NCI-H446 (cell line): ENCODE measurements at places on chromosomes 5 and 9.
A peak's percentile ranks its signal among the peaks of the same experiment; 100 is the strongest.

GRCh38 chr5:111977436-111977829, 220.4 kb upstream of the NREP start:
- no peak for DNase-seq

GRCh38 chr9:16675131-16675530, 195.3 kb downstream of the BNC2 start:
- no peak for DNase-seq

GRCh38 chr9:19022206-19022605, 10.8 kb downstream of the SAXO1 start:
- DNase-seq = no peak

- DNase-seq = peak; percentile 42
These were observed 108.5 kb downstream of the EBF1 start for GRCh38 chr5:158990979-158991775.

GRCh38 chr5:117262572-117263131, 688.0 kb upstream of the SEMA6A start:
- peak; percentile 29 for DNase-seq

DNA sequence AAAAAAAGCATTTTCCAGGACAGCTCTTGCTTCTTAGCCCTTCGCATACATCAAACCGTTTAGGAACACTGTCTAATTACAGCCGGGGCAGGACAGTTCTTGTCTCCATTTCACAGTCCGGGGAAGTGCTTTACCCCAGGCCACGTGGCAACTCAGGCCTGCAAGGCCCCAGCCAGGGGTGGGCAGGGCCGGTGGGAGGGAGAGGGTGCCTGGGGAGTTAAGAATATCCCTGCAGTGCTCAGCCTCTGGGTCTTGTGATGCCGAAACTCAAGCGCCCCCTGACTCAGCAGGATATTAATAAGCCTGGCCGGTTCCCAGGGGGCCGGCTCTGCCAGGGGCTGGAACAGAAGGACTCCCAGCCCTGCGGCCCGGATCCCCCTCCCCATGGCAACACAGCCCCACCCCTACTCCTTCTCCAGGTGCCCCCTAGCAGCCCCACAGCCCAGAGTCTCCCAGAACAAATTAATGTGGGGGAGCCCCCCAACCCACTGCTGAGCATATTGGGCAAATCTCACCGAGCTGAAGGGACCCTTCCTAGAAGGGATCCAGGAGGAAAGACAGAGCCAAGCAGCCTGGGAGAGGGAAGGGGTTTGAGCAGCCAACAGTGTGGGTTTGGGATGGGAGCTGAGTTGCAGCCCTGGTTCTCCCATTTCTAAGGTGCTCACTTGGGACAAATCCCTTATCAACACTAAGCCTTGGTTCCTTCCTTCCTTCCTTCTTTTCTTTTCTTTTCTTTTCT, 45.3 kb downstream of the PLPP7 start:
- no peak for DNase-seq
